ENCODE measurements at places on chromosomes 3 and 15.

DNA sequence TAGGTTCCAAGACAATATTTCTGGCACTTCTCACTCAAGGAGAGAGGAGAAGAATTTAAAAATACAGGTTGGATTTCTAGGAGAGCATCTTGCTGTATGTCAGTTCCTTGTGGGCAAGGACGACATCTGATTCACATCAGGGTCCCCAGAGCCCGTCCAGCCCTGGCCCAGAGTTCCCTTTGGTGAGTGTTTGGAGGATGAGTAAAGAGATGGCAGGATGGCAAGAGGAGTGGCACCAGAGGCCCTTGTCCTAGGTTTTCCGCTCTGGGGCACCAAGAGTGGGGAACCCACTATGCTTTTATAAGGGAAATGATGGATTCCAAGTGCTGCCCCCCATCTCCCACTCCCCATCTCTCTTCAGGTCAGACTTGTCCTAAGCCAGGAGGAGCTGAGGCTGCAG, 181.8 kb downstream of the TBC1D2B start:
- no peak for DNase-seq

- DNase-seq = no peak
These were observed 57.5 kb downstream of the PTPRG start for GRCh38 chr3:61618871-61619270.

DNA sequence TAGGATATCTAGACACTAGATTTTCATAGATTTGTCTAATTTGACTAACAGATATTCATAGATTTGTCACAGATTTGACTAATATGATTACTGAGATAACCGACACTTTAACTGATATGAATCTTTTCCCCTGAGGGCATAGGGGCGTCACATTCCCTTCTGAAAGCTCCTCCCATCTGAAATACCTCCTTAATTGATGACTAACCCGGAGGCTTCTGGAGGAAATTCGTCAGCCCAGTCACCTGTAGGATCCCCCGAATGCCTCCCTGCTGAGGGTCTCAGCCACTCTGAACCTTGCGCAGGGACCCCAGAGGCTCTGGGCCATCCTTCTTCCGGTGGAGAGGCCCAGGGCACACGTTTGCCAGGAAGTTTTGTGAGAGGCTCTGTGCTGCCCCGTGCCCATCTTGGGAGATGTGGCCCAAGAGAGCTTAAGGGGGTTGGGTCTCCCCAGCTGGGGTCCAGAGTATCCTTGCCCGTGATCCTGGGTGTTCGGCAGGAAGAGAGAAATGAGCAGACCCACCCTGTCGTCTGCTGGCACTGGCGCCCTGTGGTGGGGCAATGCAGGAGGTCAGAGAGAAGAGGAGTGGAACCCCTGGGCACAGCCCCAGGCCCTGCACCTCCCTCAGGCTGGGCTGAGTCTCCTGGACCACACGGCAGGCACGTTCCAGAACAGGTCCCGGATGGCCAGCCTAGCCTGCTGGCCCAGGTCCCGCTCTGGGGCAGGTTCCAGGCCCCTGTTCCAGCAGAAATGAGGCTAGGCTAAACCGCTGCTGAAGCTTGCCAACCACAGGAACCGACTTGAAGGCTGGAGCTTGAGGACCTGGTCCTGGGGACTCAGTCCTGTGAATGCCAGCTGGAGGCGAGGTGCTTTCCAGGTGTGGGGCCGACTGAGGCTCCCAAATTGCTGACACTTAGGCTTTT, 1.7 kb downstream of the PLA2G4D start:
- peak; percentile 60 for DNase-seq

DNA sequence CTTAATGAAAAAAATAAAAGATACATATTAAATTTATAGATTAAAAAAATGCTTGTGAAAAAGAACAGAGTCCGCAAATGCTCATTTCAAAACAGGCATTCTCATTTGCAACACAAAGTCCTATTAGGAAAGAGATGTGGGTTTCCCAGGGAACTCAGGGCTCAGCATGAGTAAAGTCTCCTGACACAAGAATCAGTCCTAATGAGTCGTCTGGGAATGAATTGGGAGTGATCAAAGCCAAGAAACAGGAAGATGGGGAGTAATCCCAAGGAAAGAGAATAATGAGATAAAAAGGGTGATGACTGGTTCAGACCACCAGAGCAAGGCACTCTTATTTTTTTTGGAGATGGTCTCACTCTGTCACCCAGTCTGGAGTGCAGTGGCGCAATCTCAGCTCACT, 443.7 kb downstream of the NR2F2 start:
- DNase-seq = no peak

GRCh38 chr3:197364410-197365071, 66.1 kb upstream of the DLG1 start:
- DNase-seq = peak; percentile 64

GRCh38 chr3:30551927-30552326, 54.5 kb upstream of the TGFBR2 start:
- no peak for DNase-seq

- DNase-seq = no peak
These were observed 115.9 kb downstream of the SV2B start for GRCh38 chr15:91216000-91216399.

- DNase-seq = no peak
These were observed 12.0 kb downstream of the ZBTB38 start for GRCh38 chr3:141380279-141380678.

DNA sequence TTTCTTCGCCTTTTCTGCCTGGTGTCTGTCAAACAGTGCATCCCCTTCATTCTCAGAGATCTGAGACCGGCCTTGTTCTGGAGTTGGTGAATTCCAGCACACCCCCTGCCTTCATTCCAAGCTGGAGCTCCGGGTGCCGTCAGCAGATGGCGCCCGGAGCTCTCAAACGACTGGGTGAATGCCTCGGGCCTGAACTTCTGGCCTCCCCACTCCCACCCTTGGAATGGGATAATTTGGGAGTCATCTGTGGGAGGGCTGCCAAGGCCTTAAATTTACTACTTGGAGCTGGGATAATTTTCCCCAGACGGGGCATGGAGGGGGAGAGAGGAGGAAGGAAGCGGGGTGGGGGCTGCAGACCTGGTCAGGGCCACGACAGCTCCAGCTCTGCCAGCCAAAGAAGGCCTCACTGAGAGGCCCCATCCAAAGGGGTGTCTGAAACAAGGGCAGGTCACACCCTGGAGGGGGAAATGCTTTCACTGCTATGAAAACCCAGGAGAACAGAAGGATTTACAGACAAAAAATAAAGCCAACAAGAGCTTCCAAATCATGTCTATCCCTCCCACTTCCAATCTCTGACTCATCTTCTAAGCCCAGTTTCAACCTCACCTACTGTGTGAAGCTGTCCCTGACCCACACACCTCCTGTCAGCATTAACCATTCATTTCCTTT, 187.9 kb downstream of the OPA1 start:
- DNase-seq = peak; percentile 76

DNA sequence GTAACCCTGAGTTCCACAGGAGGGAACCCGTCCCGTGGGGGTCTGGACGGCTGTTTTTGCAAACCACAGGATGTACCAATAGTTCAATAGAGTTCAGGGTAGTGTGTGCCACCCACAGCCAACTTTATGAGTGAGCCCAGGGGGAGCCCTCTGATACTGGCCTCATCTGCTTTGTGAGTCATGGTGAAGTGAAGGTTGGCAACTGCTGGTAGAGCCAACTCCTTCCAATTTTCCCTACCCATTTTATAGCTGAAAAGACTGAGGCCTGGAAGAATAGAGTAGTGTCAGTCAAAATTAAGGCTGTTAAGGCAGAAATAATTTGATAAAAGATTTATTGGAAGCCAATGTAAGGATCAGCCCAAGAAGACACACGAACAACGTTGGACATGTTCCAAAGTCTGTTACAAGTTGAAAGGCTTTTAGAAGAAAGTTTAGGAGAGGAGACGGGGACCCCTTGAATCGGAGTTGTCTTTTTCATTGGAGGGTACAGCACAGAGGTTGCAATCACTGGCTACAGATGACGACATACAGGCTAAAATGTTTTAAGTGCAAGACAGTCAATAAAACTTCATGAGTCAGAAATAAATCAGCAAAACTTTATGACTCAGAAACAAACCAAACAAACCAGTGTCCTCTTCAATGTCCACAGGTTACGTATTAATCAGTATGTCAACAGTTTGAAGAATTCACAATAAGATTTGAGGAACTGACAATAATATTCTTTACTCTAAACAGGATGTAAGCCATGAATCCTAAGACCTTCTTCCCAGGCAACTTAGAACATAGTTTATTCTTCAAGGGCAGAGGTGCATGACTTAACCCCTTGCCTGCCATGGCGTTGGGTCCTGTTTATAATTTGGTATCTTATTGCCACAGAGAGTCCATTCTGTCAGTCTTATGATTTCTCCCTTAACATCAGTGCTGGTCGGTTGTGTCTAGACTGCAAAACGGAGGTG, 62.9 kb upstream of the NR2E3 start:
- DNase-seq = peak; percentile 95

DNA sequence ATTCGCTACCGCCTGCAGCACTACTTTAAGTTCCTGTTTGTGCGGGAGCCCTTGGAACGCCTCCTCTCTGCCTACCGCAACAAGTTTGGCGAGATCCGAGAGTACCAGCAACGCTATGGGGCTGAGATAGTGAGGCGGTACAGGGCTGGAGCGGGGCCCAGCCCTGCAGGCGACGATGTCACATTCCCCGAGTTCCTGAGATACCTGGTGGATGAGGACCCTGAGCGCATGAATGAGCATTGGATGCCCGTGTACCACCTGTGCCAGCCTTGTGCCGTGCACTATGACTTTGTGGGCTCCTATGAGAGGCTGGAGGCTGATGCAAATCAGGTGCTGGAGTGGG, 995 bp downstream of the CHST14 start:
- peak; percentile 59 for DNase-seq

GRCh38 chr3:11076711-11077110, 77.6 kb upstream of the HRH1 start:
- DNase-seq = no peak

DNA sequence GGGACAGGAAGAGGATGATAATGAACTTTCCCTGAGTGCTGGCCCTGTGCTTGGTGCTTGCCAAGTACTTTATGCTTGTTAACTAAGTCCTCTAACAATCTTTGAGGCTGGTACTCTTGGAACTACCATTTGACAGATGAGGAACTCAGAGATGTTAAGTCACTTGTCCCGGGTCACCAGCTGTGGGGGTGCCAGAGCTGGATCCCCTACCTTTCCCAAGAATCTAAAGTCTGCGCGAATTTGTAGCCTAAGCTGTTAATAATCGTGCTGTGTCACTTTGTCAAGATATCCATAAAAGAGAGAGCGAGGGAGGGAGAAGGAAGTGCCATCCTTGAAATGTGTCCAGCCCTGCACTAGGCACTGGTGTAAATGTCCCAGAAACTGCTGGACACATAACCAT, 19.0 kb upstream of the ACOX2 start:
- DNase-seq = no peak

GRCh38 chr3:133881939-133882825, 13.5 kb downstream of the RAB6B start:
- DNase-seq = no peak

GRCh38 chr15:55654561-55655031, 66.5 kb upstream of the PYGO1 start:
- no peak for DNase-seq

DNA sequence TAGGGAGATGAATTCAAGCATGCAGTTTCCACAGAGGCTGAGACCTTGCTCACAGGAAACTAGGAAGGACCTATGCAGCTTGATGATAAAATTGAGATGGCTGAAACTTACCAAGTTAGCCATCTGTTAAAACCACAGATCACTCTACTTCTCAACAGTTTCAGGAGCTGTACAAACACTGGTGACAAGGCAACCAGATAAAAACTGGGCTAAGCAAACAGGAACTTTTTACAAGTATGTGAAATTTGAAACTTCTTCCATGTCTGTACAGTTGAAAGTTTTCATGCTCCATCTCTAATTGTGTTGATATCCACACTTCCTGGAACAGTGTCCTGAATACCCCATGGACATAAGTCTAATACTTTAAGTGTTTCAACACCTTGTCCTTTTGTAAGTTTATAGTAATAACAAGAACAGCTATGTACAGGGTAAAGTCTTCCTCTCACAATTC, 78.2 kb downstream of the FAIM start:
- no peak for DNase-seq

DNA sequence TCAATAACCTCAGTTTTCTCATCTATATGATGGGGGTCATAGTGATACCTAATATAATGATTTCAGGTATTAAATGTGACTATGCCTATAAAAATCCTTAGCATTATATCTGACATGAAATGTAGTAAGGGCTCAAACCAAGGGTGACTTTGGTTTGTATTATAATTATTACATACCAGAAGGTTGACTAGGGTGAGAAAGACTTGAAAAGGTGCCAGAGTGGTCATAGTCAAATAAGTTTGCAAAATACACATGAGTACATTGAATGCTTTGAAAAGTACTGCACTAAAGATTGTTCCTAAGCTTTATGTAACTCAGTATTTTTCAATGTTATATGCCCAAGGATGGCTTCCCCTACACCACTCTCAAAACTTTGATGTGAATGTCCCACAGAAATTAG, 297.2 kb downstream of the ARPP21 start:
- DNase-seq = no peak

DNA sequence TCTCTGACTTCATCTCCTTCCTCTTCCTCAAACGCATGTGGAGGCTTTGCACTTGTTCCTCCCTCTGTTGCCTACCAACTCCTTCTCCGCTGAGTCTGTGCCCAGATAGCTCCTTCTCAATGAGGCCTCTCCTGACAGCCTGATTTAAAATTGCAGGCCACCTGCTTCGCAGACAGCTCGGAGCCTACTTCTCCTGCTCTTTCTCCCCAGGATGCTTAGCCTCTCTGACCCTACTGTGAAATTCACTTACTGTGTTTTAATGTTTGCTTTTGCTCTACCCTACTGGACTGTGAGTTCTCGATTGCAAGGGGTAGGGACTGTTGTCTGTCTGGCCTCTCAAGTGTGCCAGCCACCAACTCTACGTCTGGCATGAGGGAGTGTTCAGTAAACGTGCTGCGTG, 83.4 kb downstream of the EEFSEC start:
- no peak for DNase-seq

GRCh38 chr3:87595798-87596197, 319.4 kb upstream of the POU1F1 start:
- no peak for DNase-seq

- peak; percentile 16 for DNase-seq
These were observed 1.8 kb downstream of the GSK3B start for GRCh38 chr3:120092474-120092873.

GRCh38 chr15:63077952-63078351, 35.4 kb downstream of the TPM1 start:
- no peak for DNase-seq

DNA sequence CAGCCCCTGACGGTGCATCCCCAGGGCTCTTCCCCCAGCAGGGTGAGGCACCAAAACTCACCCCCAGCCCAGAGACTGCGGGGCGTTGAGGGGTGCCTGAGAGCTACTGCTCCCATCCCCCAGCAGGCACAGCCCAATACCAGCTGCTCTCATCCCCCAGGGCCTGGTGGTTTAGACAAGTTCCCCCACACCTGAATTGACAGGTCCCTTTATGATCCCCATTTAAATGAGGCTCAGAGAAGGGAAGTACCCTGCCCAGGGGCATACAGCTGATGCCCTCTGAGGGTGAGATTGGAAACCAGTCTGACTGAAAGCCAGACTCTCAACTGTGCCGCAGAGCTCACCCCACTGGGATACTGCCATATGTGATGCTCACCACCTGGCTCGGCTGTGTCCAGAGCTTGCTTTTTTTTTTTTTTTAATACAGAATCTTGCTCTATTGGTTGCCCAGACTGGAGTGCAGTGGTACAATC, 20.1 kb downstream of the DUSP7 start:
- no peak for DNase-seq
